ENCODE measurements at places on chromosomes 6 and 20.

GRCh38 chr6:1296079-1296478 is 15.8 kb upstream of the FOXQ1 start:
- no peak for DNase-seq

DNA sequence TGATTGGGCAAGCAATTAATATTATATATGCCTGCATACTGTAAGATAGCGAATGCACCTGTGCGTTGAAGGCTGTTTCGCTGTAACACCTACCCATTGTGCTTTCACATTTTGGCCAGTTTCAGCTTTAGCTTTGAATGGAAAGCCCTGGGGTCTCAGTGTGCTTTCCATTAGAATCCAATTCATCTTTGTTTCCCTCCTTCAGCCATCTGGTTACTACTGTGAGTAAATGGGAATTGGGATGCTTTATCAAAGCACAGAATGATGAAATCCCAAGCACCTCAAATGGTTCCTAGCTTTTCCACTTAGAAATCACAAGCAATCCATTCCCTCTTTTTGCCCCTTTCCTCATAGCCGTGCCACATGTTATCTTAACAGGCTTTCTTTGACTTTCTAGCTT is 127.1 kb downstream of the HDGFL1 start:
- no peak for DNase-seq

DNA sequence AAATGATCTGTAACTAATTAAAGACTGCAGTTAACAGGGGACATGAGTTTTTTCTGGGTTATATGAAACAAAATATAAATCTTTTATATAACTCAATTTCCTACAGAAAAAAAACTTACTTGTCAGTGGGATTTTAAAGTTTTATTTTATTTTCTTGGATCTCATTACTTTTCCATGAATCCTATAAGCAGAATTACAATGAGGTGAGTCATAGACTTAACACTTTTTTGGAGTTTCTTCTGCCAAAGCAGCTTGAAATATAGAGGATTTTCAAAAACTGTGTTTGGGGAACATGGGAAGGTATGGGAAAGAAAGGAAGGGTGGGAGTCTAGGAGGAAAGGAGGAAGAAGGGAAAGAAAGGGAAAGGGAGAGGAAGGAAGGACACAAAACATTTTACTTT is 130.7 kb downstream of the AIG1 start:
- no peak for DNase-seq

DNA sequence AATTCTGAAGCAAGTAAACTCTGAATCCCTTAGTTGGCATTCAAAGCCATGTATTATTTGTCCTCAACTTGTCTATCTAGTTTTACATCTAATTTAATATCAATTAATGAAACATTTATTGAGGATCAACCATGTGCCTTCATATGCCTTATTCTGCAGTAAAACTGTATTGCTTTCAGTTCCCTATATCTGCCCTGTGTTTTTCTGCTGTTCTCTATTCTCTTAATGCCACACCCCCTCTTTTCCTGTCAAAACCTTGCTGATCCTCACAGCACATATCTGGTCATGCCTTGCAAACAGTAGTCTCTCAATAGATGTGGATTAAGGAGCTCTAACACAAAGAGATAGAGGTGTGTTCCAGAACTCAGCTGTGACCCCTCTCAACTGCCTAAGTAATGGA is 2.0 kb downstream of the FIG4 start:
- DNase-seq, result no peak

DNA sequence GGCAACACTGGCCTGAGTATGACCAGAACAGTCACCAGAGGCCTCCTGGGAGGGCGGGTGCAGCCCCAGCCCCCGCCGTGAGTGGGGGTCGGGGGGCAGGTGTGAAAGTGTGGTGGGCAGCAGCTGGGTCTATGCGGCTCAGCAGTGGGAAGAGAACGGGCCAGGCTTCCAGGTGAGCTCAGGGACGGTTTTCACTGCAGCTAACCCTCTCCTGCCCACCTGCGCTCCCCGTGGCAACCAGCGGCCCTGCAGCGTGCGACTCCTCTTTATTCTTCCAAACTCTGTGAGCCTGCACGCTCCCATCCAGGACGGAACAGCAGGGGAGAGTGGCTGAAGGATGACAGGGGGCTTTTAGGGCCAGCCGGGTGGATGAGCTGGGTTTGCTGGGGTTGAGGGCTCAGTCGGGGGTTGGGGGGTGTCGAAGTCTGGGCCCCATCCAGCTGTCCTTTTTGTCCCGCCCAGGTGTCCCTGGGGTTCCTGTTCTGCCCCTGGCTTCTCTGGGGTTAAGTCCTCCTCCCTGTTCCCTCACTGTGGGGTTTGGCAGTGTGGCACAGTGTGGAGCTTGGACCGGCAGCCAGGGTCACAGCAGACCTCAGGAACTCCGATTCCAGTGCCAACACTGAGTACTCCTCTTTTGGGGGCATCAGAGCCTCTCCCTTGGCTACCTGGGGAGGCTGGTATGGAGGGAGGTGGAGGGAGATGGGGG is 859 bp upstream of the BIRC7 start:
- no peak for DNase-seq

- no peak for DNase-seq
Observed at GRCh38 chr6:53476964-53477363, 67.9 kb downstream of the GCLC start.

DNA sequence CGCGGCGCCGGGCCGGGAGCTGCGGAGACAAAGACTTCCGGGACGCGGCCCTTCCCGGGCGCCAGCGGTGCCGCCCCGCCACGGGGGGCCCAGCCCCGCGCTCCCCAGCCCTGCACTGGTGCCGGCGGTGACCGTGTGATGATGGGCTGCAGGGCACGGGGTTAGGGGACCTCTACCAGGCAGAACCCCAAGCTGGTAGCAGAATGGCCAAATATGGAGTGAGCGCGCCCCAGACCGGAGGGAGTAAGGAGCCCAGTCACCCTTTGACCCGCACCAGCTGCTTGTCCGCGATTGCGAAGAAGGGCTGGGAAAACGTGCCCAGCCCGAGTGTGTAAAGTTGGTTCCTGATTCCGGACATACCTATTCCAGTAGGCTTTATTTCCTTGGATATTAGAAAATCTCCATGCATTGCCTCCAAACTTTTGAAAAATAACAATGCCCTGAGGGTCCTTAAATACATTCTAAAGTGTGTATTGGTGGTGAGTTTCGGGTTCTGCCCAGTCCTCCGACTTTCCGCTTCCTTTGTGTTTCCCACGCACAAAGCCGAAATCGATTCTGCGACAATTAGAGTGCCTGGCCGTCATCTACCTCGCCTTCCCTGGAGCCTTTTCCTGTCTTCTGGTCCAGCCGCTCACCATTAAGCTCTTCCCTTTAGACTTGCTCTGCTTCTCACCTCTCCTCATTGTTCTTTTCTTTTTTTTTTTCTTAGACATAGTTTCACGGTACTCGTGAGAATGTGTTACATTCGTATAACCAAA is 1.1 kb downstream of the ABRACL start:
- DNase-seq, result peak; percentile 81
